ENCODE measurements at places on chromosomes 1 and 21.

DNA sequence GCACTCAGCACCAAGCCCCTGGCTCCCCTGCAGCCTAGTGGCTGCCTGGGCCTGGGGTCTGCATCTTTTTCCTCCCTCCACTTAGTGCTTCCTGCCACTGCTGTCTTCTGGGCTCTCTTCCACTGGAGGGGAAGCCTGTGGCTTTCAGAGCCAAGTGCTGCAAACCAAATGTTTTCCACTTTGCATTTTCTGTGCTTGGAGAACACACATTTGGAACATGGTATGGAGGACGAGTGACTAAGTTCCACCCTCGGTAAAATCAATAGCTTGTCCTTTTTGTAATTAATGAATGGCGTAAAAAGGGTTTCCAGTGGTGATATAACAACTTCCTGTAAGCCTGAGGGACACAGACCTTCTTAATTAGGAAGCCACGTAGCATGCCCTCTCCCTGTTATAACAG is 10.1 kb upstream of the GPR153 start:
- no peak for DNase-seq

DNA sequence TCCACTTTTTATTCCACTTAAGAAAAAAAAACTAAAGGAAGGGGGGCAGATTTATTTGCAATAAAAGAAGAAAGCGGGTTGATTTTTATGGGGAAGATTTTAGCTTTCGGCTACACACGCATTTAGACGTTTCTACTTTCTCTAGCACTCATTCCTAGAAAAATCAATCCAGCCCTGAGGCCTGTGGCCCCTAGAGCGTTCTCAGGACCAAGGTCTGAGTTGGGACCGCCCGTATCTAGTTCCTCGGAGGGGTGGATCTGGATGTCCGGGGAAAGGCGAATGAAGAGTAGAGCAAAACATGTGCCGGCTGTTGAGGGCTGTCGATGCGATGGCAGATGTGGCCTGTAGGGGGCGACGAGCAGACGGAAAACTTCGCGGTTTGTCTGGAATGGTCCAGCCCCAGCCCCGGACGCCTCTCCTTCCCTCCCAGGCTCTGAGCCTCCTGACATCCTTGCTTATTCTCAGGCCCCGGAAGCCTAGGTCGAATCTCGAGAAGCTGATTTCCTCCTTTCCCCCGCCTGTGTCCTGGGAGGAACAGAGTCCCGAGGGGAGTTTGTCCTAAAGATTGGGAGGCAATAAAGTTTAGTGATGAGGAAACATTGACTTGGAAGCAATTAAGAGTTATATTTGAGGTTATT is 5.2 kb downstream of the FOXD3 start:
- no peak for DNase-seq

- no peak for DNase-seq
These were observed 25.2 kb upstream of the KIF26B start for GRCh38 chr1:245129319-245130240.

DNA sequence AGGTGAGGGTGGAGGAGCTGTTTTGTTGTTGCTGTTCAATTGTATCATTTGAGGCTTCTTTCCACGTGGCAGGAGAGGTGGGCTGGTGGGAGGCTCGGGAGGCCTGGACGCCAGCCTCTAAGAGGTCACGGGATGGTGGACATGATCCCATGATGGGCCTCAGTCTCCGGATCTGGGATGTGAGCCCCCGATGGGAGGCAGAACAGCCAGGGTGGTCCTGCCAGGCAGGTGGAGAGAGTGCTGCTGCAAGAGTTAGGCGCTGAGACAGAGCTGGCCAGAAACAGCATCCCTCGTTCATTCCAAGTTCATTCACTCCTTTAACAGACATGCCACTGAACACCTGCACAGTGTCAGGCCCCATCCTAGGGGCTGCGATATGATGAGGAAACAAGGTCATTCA is 41.1 kb upstream of the POU3F1 start:
- DNase-seq = no peak

GRCh38 chr1:8660411-8660828 is 157.0 kb downstream of the RERE start:
- peak; percentile 26 for DNase-seq

- no peak for DNase-seq
These were observed 158.4 kb downstream of the PTPRU start for GRCh38 chr1:29394521-29395225.

- no peak for DNase-seq
These were observed 258.5 kb downstream of the TRABD2B start for GRCh38 chr1:47738560-47739182.

DNA sequence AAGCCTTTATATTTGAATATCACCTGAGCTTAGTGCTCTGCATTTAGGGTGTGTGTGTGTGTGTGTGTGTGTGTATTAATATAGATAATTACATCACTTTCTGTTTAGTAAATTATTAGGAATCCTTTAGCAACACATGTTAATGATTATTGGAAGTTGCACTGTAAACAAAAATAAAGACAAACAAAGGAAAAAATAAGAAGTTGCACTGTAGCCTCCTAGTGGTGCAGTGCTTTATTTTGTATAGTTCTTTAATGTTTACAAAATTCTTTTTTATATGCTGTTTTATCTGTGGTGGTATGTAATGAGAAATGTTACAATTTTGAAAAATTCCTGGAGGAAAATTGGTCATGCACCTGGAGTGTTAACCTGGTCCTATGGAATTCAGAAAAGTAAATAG is 69.2 kb downstream of the UBE4B start:
- DNase-seq = no peak

GRCh38 chr1:231312432-231312788 is 25.2 kb downstream of the EXOC8 start:
- no peak for DNase-seq

DNA sequence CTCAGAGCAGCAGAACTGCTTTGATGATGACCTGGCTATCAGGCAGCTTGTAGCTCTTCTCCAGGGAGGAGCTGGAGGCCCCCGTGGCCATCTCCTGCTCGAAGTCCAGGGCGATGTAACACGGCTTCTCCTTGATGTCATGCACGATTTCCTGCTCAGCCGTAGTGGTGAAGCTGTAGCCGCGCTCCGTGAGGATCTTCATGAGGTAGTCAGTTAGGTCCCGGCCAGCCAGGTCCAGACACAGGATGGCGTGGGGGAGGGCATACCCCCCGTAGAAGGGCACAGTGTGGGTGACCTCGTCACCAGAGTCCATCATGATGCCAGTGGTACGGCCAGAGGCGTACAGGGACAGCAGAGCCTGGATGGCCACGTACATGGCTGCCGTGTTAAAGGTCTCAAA is 18.3 kb upstream of the TP53BP2 start:
- no peak for DNase-seq

GRCh38 chr1:77280962-77281361 is 857 bp upstream of the AK5 start:
- no peak for DNase-seq

GRCh38 chr1:236836157-236836556 is 41.1 kb downstream of the MTR start:
- no peak for DNase-seq

DNA sequence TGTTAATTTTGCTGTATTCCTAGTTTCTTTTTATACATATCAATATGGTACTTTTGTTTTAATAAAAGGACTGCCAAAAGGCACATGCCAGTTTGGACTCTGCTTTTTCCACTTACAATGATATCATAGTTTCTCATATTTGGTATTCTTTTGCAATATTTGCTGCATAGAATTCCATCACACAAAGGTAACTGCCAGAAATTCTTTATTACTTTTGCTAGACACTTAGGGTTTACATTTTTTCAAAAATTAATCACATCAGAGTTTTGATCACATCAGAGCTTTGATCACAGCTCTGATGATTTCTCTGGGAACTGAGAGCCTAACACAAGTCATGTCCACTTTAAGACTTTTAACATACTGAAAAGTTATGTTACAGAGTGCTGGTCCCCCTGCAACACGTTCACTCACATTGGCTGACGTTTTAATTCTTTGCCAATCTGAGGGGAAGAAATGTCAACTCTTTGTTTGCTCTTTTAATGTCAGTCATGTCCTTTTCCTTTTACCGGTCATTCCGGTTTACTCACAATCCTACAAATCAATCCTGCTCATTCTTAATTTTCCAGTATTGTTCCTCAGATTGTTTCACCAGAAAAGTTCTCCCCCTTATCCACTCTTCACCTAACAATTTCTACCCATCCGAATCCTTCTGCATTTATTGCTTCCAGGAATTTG is 1.1 kb upstream of the CD46 start:
- DNase-seq = no peak

DNA sequence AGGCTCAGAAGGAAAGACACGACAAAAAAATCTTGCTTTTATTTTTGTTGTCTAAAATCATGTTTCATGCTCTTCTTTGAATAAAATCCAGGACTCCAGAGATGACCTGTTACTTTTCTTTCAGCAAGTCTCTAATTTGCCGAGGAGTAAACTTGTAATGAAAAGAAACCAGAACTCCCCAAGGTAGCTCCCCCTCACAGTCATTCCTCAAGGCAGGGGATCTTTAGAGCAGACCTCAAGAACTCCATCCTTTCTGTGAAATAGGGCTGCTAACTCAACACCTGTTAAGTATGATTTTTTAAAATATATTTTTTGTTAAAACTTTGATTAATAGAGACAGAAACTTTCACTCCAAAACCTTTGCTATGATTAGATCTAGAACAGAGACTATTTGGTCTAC is 82.7 kb upstream of the ABCD3 start:
- DNase-seq = no peak

GRCh38 chr1:40438391-40439015 is 11.8 kb upstream of the ZFP69B start:
- peak; percentile 5 for DNase-seq

DNA sequence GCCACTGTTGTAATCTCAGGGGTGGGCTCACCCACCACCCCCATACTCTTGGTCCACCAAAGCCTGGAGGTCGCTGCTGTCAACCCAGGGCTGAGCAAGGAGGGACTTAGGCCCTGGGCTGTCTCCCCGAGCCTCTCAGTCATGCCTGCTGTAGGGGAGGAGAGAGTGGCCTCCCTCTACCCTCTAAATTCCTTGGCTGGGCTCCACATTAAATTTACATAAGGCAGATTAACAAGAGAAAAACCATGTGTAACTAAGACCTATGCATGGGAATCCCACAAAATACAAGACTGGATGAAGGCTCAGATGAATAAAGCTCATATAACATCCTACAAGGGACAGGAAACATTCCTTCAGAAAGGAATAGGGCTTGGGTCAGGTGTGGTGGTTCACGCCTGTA is 1.8 kb upstream of the PIK3CD start:
- DNase-seq = no peak

All from amygdala (tissue), 56 donors.